Activated CD8-positive, alpha-beta memory T cell treated with anti-CD3 and anti-CD28 coated beads for 1 hour (primary cell): ENCODE measurements at places on chromosomes 2 and 18.

- DNase-seq, result no peak
Observed at GRCh38 chr2:239514754-239515530, 114.1 kb upstream of the HDAC4 start.

DNA sequence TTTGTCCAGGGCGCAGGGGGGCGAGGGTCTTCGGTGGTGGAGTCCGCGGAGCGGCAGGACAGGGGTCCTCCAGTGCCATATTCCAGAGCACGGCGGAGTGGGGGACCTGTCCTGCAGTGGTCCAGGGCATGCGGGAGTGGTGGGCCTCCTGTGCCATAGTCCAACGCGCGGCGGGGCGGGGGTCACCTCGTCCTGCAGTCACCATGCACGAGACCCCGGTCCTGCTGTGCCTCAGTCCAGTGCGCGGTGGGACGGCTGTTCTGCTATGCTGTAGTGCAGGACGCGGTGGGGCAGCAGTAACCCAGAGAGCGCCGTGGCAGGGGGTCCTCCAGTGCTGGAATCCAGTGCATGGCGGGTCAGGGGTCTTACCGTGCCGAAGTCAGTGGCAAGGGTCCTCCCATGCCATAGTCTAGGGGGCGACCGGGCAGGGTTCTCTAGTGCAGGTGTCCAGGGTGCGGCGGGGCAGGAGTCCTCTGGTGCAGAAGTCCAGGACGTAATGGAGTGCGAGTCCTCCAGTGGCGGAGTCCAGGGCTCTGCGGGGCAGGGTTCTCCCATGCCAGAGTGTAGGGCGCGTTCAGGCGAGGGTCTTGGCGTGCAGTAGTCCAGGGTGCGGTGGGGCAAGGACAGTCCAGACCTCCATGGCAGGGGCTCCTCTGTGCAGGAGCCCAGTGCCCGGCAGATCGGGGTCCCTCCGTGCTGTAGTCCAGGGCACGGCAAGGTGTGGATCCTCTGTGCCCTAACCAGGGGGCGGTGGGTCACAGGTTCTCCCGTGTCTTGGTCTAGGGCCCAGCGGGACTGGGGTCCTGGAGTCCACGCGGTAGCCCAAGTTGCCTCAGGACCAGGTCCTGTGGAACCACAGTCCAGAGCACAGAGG lies 130.4 kb downstream of the CCDC74A start:
- DNase-seq, result no peak

- no peak for DNase-seq
Observed at GRCh38 chr2:40543381-40543780, 91.5 kb upstream of the SLC8A1 start.

GRCh38 chr18:2706903-2707302 lies 51.4 kb downstream of the SMCHD1 start:
- DNase-seq, result no peak

DNA sequence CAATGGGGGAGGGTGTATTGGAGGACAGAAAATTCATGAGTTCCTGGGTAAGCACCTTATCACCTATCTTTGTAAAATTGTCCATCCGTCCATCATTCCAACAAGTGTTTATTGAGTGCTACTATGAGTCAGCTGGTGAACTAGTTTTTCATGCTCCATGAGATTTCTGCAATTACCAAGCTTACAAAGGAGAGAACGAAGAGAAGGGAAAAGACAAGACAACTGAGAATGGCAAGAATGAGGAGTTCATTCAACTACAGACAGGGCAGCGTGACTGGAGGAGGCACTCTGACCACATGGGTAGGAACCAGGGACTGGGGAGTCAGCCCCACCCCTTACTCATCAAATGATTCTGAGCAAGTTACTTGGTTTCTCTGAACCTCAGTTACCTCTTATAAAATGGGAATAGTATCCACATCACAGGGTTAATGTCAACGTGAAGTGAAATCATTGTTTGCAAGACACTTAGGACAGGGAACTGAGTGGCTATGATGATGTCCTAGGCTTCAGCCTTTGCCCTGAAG lies 18.6 kb upstream of the TXNDC2 start:
- DNase-seq, result no peak

GRCh38 chr2:29480426-29480825 lies 365.2 kb downstream of the CLIP4 start:
- no peak for DNase-seq

- DNase-seq, result no peak
Observed at GRCh38 chr2:196244966-196245365, 73.6 kb upstream of the STK17B start.

DNA sequence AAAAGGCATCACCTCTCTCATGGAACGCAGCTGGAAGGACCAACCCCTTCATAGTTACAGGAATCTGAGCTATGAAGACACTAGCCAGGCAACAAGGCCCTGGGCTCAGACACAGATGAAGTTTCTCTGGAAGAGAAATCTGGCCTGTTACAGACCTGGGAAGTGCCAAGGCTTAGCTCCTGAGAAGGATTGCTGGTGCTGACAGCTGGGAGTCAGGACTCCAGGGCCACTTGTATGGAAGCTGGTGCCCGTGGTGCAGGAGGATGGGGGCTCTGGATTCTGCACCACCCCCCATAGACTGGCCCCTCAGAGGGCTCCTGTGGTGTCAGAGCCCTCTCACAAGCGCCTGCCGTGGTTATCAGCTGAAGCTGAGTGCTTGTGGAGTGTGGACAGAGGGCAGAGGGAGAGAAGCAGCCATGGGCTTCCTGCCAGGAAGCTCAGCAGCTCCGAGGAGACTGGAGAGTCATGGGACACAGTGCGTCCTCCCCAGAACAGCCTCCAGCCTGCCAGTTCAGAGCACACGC lies 87.3 kb upstream of the LCLAT1 start:
- no peak for DNase-seq

GRCh38 chr2:73762571-73762970 lies 17.3 kb downstream of the DUSP11 start:
- no peak for DNase-seq

DNA sequence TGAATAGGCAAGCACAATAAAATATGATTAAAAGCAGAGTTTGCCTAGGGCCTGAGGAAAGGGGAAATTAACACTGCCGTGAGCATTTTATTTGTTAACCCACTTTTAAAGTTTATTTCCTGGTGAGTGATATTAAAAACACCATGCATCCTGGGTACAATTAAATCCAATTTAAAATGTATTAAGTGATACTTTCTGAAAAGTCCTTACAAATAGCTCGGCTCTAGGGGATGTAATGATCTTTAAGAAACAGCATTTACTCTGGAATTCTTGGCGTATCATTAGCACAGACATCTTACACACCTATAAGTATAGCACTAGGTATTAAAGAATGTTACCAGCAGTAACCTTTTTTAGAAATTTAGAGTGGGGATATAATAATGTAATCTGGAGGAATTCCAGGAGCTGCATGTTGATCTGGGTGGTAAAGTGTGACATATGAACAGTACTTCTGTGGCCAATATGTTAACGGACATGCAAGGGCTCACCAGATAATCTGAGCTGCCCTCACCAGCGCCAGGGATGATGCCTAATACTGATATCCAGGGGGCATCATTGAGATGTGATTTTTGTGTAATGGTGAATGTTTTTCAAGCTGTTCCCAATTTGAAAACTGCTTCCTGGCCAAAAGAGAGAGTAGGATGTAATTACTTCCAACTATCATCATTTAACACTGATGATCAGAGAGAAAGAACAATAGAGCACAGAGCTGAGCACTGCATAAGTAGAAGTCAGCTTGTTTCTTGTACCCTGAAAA lies 235.9 kb downstream of the DSEL start:
- no peak for DNase-seq

DNA sequence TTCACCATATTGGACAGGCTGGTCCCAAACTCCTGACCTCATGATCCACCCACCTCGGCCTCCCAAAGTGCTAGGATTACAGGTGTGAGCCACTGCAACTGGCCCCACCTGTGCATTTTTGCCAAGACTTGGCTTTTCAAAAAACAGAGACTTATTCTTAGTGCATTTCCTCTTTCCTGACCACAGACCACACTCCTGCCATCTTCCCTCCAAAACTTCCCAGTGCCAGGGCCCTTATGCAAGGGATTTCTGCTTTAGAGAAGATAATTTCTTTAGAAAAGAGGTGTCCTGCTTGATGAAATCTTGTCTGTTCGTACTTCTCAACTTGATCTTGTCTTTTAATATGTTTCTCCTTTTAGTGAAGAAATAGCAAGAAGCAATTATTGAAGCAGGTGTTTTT lies 98.8 kb upstream of the ZNF516 start:
- DNase-seq, result no peak

- DNase-seq, result no peak
Observed at GRCh38 chr2:241344925-241345651, 11.0 kb upstream of the FARP2 start.

- DNase-seq, result no peak
Observed at GRCh38 chr2:213129311-213129710, 22.1 kb downstream of the IKZF2 start.

DNA sequence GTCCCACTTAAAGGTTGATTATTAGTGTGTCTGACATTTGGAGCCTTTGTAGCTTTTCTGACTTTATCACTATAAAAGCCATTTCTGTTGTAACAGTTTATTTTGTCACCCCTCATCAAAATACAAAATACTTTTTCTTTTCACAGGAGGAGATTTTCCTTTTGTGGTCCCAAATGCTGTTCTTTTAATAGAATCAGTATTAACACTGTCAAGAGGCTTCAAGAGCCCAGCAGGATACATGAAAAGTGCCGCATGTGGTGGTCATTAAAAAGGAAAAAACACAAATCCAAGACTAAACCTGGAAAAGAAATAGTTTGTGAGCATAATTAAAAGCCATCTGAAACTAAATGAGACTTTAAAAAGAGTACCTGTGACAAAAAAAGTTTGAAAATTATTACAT lies 515.7 kb downstream of the DCDC2C start:
- no peak for DNase-seq

DNA sequence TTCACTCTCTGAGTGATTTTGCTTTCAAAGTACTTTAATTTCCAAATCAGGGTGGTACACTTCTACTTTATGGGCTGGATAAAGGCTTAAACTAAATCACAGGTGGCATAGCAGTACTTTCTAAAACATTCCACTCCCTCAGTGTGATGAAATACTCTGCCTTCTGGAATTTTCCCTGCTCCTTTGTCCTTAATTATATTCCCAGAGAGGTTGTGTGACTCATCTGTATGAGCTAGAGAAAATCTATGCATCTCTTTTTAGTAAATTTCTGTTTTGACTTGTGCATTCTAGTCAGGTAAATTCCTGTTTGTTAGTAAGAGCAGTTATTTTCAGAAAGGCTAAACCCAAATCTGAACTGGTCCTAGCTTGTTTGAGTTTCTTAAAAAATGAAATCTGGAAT lies 29.0 kb upstream of the PLA2R1 start:
- no peak for DNase-seq

DNA sequence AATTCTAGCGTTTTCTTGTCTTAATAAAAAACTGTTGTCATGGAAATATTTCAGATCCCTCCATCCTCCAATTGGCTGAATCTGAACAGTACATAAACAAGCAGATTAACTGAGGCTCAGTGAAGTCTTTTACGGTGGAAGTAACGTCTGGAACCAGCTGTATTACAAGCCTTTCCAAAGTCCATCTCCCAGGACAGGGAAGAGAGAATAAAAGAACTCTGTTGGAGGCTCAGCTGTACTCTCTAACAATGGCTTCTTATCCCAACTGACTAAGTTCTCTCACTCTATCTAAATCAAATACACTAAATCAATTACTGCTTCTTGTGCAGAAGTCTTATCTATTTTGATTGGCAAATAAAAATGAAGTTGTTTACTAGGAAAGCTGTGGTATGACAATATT lies 19.9 kb upstream of the NEDD4L start:
- DNase-seq, result no peak

- DNase-seq, result no peak
Observed at GRCh38 chr18:28854964-28855363, 678.0 kb upstream of the CDH2 start.

GRCh38 chr2:88686320-88686719 lies 5.2 kb upstream of the RPIA start:
- DNase-seq, result no peak

DNA sequence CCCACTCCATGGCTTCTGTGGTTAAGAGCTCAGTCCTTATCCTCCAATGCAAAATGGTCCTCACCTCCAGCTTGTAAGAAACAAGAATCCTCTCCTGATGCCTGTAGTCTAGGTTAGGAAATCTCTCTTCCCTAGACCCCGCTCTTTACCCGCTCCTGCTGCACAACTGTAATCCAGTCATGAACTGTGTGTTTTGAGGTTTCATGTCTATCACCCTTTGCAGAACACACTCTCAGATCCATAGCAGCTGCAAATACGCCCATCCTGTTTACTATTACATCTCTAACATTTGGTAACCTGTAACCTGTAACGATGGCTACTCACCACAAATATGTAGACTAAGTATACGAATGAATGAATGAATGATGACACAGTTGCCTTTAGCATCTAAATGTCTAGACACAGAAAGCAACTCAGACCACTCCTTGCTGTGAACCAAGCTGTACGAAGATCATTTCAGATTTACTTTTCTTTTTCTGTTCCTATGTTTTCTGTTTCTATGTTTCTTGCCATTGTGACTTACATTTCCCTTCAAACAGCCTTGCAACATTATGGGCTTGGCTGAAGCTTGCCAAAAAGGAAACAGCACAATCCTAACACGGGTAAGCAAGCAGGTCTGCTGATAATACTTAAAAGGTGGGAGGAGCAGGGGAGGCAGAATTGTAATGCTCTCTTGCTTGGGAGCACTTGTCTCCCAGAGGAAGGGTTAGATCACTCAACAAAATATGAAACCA lies 53.7 kb downstream of the EPHA4 start:
- no peak for DNase-seq

GRCh38 chr2:25044990-25045389 lies 3.1 kb downstream of the EFR3B start:
- no peak for DNase-seq

DNA sequence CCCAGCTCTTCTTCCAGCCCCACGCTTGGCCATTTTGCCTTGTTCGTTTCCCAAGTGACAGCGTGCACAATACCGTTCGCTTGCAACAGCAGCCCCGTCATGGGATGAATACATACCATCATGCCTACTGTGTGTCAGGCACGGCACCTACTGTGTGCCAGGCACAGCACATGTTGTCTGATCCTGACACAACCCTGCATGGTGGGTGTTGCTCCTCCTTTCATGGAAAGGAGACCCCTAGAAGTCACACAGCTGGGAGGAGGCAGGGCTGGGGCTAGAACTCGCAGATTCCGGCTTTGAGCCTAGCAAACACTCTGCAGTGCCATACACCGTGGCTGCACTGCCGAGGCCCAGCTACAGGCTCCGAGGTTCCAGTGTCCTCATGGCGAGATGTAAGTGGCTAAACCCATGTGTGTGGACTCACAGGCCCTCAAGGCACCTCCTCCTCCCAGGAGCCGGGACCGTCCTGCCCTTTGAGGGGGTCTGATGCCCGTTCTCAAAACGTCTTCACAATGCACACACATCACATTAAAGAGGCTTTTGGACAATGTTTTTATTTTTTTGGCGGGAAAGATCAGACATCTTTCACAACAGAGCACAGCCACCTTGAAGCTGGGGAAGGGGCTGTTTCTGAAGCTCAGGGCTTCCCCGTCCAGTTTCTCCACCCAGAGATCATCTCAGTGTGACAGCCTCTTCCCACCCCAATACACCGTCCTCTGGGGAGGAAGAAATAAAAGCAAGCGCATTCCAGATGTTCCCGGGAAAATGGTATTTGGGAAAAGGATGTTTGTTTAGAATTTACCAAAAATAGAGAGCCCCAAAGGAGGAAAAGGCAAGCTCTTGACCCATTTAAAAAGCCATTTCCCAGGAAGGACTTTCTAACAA lies 64.9 kb downstream of the HS1BP3 start:
- DNase-seq, result no peak

GRCh38 chr2:217956586-217957457 lies 46.0 kb downstream of the TNS1 start:
- DNase-seq, result no peak
